ENCODE measurements at places on chromosomes 12 and 14. TPM values are rescaled to one million over a fixed set of nuclear protein-coding genes. Genes with fewer than 3 reads are reported as not detected.

The B3GNT4 gene
- total RNA-seq: not detected

DNA sequence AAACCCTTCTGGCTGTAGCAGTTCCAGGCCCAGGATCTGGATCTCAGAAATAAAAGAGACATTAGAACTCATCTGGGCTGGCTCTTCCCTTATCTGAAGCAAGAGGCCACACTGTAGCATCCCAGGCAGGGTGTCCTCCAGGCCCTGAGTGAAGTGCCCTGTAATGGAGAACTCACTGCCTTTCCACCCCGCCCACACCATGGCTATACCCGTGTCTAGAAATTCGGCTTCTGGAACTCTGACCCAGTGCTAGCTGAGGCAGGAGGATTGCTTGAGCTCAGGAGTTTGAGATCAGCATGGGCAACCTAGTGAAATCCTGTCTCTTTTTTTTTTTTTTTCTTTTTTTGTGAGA is 23.5 kb upstream of the PLEKHG3 start:
- no peak for DNase-seq

DNA sequence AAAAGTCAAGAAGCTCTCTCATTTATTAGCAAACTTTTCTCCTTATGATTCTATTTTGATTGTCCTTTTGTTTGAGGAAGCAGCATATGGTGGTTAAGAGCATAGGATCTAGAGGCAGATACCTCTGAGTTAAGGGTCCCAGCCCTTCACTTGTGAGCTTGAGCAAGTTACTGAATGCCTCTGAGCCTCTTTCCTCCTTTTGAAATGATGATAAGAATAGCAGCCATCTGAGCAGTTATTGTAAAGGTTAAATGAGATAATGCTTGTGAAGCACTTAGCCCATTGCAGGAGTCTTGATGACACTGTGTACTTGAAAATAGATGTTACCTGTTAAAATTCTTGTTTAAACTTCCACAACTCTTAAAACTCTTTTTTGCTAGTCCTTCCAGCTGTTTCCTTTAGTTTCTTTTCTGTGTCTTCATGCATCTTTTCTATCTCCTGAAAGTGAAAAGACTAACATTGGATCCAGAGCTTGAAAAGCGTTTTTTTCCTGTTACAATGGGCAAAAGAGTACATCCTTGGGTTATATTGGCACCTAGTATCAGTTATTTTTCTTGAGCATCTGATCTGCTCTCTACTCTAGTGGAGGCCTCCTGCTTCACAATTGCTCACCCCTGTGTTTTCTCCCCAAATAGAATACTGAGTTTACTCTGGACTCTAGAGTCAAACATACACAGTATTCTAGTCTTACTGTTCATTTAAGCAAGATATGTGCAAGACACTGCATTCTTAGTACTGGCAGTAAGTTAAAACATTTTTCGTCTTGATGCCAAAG is 3.1 kb downstream of the HIF1A start:
- no peak for DNase-seq

DNA sequence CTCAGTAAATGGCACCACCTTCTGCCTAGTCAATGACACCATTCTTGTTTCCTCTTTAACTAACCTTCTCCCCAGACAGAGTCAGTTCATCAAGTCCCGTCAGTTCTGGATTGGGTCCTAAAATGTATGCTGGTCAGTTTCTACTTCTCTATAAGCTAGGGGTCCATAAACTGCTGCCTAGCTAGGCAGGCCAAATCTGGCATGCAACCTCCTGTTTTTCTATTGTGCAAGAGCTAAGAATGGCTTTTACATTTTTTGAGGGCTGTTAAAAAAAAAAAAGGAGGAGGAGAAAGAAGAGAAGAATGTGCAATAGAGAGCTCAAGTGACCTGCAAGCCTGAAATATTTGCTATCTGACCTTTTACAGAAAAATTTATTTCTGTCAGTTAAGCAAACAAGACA is 6.4 kb upstream of the TMED10 start:
- DNase-seq: no peak
